ENCODE measurements at places on chromosomes 12 and 14.

DNA sequence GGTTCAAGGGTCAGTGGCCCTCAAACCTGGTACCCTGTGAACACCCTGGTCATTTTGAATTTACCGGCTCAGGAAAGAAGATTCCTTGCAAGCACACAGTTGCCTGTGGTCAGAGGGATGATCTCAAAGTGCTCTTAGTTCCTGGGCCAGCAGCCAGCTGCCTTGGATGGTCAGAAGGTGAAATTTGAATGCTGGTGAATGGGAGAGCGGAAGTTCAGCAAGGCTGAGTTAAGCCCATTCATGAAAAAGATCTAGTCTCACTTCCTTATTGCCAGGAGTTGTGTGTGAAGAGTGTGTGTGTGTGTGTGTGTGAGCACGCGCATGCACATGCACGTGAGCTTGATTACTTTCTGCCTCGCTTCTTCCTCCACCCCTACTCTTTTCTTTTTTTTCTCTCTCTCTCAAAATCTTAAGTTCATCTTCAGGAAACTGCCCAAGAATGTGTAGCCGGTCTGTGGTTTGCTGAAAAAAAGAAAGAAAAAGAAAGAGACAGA is 155.5 kb upstream of the CCND2 start:
- no peak for DNase-seq

GRCh38 chr14:105010891-105011291 is 10.0 kb downstream of the CDCA4 start:
- no peak for DNase-seq

GRCh38 chr14:101019990-101020710 is 116.6 kb upstream of the RTL1 start:
- DNase-seq = no peak

- no peak for DNase-seq
Measured at GRCh38 chr12:111457071-111457470, 51.3 kb downstream of the SH2B3 start.

DNA sequence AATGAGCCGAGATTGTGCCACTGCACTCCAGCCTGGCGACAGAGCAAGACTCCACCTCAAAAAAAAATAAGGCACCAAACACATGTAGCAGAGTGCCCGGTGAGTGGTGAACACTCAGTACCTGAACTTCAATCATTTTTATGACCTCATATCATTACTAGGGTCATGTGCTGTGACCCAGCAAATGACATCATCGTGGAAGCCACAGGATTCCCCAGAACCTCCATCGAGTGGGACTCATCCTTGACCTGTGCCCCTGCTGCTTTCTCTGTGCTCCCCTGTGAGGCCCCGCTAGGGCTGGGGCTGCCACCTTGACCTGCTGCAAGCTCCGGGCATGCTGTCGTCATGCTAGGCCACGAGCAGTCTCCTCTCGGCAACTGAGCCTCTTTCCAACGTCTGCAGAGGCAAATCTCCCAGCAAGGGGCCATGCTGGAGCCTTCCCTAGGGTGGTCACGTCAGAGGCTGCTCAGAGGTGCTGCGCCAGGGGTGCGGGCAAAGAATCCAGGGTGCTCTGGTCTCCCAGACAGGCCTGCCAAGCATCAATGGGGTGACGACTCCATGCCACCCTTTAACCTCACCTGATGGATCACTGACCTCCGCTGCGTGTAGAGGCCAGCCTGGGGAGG is 18.5 kb downstream of the GLTP start:
- no peak for DNase-seq

GRCh38 chr14:103544388-103545218 is 15.6 kb downstream of the TRMT61A start:
- no peak for DNase-seq

- peak; percentile 17 for DNase-seq
Measured at GRCh38 chr14:103014466-103015228, 42.7 kb downstream of the CDC42BPB start.

- no peak for DNase-seq
Measured at GRCh38 chr14:22265319-22266141, 323.5 kb downstream of the DAD1 start.

DNA sequence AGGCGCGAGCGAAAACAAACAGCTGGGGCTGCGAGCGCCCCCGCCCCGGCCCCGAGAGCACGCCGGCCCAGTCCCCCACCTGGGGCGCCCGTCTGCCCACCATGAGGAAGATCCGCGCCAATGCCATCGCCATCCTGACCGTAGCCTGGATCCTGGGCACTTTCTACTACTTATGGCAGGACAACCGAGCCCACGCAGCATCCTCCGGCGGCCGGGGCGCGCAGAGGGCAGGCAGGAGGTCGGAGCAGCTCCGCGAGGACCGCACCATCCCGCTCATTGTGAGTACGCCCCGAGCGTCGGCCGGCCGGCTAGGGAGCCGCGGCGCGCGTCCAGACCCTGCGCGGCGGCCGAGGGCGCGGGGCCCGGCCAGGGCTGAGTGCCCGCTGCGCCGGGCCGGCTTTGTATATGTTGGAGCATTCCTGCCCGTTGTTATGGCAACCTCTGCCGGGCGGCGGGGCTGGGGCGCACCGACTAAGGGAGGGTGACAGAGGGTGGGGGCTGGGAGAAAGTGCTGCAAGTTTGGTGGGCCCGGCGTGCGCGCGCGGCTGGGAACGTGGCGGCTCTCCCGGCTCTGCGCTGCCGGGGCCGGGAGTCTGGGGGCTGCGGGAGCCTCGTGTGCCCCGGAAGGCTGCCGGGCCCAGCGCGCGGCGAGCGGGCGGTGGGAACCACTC is 367 bp downstream of the GALNT16 start:
- no peak for DNase-seq

DNA sequence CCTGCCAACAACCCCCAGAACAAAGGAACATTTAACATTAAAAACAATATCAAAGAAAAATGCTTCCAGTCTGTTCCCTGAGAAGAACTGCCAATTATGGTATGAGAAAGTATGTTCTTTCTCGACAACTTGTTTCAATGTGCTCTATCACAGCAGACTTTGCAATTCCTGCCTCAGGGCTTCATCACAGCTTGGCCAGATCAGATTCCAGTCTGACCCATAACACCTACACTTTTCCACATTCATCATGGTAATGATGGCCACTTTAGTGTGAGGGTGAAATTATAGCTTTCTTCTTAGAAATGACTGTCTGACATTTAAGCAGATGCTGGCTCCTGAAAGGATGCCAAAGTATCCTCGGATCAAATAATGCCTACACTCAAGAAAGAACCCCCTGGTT is 17.0 kb downstream of the NEK9 start:
- DNase-seq = no peak
